ENCODE measurements at places on chromosomes 16 and 17.

DNA sequence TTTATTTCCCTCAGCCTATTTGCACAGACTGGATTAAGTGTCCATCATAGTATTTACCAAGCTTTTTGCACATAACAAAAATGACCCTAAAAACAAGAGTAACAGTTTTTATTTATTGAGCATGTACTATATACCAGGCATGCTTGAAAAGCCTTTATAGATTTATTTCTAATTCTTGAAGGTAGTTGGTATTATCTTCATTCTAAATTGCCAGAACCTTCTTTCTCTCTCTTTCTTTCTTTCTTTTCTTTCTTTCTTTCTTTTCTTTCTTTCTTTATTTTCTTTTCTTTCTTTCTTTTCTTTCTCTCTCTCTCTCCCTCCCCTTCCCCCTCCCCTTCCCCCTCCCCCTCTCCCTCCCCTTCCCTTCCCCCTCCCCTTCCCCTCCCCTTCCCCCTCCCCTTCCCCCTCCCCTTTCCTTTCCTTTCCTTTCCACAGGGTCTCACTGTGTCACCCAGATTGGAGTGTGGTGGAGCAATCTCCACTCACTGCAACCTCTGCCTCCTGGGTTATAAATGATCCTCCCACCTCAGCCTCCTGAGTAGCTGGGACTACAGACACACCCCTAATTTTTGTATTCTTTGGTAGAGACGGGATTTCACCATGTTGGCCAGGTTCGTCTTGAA lies 310.9 kb upstream of the RBFOX1 start:
- no peak for DNase-seq

DNA sequence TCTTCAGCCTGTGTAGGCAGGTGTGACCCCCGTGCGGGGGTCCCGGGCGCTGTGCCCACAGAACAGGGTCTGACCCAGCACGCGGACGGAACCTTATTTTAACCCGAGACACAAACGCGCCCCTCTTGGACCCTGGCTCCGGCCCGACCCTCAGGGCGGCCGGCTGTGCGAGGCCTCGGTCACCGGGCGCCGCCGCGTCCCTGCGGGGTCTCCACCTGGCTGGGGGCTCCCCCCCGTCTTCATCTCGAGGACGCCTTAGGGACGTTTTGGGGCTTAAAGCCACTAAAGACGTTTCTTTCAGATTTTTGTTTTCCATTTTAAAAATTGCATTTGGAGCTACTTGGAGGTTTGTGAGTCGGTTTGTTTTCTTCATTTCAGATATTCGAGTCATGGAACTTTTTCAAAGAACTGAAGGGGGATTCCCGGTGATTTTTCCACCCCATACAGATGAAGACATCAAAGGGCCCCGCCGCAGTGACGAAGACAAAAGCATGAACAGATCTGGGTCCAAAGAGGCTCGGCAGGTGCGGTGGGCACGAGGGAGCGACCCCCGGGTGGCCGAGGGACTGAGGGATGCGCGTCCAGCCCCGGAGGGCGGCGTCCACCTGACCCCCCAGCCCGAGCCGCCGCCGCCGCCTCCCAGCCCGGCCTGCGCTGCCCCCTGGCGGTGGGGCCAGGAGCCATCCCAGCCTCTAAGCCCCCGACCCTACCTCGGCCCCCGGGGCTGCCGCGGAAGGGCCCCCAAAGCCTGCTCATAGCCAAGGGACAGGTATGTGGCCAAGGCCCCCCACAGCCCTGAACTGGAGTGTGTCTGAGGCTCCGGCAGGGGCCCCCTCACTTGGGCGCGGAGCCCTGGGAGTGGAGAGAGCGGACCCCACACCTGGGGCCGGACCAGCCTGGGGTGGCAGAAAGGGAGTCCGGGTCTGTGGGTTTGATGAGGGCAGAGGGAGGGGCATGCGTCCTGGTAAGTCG lies 3.8 kb upstream of the CD7 start:
- DNase-seq: no peak

GRCh38 chr17:78708510-78708973 lies 73.5 kb downstream of the CYTH1 start:
- peak; percentile 41 for DNase-seq

- DNase-seq: no peak
Measured at GRCh38 chr17:77345260-77345910, 204.6 kb downstream of the SEC14L1 start.
